Uterus (tissue), 4 donors: ENCODE measurements at places on chromosomes 11 and 22.

DNA sequence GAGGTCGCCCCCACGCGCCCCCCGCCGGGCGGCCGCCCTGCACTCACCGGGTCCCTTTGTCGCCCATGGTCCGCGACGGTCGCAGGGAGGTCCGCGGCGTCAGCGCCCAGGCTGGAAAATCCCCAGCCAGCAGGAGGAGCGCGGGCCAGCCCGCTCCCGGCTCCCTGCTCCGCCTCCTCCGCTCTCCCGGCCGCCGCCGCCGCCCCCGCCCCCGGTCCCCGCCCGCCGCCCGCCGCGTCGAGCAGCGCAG, at the start of gene ARRB1:
TSS of gene ARRB1 (minus strand) at position 121 of the 250 bp plus-strand sequence. CDS start at position 67, 54 bp downstream.
- DNase-seq: no peak

- no peak for DNase-seq
These were observed 289.9 kb downstream of the TENM4 start for GRCh38 chr11:79150966-79151365.

DNA sequence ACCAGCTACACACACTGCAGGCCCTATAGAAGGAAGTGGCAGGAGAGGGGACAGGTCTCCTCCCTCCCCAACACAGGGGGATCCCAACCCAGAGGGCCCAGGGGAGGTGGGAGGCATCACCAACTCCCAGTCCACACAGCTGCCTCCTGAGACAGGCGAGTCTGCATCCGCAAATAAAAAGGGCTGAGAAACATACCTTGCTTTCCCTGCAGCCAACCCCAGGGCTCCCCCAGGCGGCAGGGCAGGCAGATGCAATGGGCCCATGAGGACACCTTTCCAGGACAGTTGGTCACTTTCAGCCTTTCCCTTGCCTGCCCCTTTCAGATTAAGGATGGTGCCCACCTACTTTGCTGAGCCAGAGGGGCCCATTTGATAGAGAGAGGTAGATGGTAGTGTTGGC, 180.0 kb downstream of the BRD1 start:
- no peak for DNase-seq

DNA sequence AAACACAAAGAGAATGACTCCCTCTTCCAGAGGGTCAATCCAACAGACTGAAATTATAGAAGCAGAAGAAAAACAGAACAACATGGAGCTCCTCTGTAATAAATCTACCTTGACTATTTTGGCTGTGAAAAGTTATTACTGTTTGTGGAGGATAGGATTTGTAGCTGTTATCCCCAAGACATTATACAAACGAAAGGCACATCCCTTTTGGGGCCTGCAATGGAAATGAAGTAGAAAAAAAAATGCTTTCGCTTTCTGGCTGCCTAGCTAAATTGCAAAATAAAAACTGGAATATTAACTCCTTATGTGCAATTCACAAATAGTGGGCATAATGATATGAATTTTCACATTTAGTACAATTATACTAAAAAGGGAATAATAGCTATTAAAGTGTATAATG, 123.8 kb upstream of the CCDC179 start:
- DNase-seq: no peak

- DNase-seq: no peak
These were observed 96.7 kb upstream of the DDI1 start for GRCh38 chr11:103939694-103940093.

GRCh38 chr22:38071421-38072321, 12.3 kb downstream of the SLC16A8 start:
- DNase-seq: no peak

- DNase-seq: no peak
These were observed 2.4 kb downstream of the UCP2 start for GRCh38 chr11:73980001-73980961.

- no peak for DNase-seq
These were observed 18.7 kb downstream of the SYNGR1 start for GRCh38 chr22:39368461-39368911.

DNA sequence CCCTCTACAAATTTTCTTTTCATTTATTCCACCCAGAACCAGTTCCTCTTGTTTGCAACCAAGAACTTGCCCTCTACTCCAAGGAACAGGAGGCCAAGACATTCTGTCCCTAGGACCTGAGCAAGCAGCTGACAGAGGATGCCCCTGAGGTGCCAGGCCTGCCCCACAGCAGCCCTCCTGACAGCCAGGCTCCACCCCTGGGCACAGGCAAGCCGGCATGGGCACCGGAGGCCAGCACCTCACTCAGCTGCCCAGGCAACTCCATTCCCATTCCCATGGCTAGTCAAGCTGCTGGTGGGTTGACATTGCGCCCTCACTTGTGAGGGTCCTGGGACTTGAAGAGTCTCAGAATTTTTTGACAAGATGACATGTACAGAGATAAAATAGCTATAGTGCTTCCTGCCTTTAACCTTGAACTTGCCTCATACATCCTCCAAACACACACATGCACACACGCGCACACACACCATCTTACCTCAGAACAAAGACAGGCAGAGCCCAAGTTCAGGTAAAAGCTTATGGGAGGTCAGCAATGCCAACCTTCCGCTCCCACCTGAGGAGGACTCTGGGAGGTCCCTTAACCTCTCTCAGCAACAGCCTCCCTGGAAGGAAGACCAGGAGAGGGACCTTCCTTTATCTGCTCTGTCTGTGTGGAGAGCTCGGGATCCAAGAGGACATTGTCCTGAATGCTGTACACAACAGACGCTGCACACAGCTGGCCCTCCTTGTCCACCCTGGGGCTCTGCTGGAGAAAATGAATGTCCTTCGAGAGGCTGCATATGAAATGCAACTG, 620.9 kb upstream of the CADM1 start:
- DNase-seq: no peak

- DNase-seq: no peak
These were observed 865.0 kb downstream of the JRKL start for GRCh38 chr11:97254790-97255189.

DNA sequence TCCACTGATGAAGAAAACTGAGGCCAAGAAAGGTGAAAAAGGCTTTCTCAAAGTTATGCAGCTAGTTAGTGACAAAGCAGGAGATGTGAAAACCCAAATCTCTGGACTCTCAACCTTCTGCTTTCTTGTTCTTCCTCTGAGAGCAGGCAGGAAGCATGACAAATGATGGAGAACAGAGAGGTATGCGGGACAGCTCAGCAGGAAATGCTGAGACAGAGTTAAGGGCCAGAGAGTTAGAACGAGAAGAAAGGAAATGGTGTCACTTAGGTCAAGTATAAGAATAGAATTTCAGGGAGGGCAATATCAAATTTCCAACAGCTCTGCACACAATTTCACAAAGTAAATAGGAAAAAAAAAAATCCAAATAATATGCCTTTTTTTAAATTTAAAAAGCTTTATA, 67.6 kb upstream of the ARHGAP42 start:
- DNase-seq: no peak
